ENCODE measurements at places on chromosomes 6 and 20. TPM values are rescaled to one million over a fixed set of nuclear protein-coding genes. Genes with fewer than 3 reads are reported as not detected.

The GATA5 gene
- total RNA-seq = 0.13 TPM

The FGD2 gene
- not detected for total RNA-seq

The RANBP9 gene
- 67.2 TPM for total RNA-seq

The VWA7 gene
- total RNA-seq = 0.26 TPM

The SOX12 gene
- total RNA-seq = 6.6 TPM

The THBS2 gene
- total RNA-seq = 2,099 TPM

The CLPSL1 gene
- not detected for total RNA-seq

The TRIM15 gene
- total RNA-seq = not detected

The BNIP5 gene
- not detected for total RNA-seq

The TMEM170B gene
- 2.2 TPM for total RNA-seq

The NKAIN4 gene
- not detected for total RNA-seq

The ZSCAN12 gene
- total RNA-seq = 5.8 TPM

The DBNDD2 gene
- 4.7 TPM for total RNA-seq

The OVOL2 gene
- not detected for total RNA-seq

The CDH4 gene
- total RNA-seq = 0.10 TPM

The NOX3 gene
- not detected for total RNA-seq

All from smooth muscle cell of the pulmonary artery (primary cell).